ENCODE measurements at places on chromosomes 7 and 10.

GRCh38 chr10:126521399-126521798 lies 133.1 kb upstream of the ADAM12 start:
- no peak for DNase-seq

GRCh38 chr7:98753176-98753575 lies 116.6 kb downstream of the TMEM130 start:
- DNase-seq: no peak

GRCh38 chr10:73649876-73650536 lies 5.8 kb downstream of the SYNPO2L start:
- DNase-seq: peak; percentile 64

DNA sequence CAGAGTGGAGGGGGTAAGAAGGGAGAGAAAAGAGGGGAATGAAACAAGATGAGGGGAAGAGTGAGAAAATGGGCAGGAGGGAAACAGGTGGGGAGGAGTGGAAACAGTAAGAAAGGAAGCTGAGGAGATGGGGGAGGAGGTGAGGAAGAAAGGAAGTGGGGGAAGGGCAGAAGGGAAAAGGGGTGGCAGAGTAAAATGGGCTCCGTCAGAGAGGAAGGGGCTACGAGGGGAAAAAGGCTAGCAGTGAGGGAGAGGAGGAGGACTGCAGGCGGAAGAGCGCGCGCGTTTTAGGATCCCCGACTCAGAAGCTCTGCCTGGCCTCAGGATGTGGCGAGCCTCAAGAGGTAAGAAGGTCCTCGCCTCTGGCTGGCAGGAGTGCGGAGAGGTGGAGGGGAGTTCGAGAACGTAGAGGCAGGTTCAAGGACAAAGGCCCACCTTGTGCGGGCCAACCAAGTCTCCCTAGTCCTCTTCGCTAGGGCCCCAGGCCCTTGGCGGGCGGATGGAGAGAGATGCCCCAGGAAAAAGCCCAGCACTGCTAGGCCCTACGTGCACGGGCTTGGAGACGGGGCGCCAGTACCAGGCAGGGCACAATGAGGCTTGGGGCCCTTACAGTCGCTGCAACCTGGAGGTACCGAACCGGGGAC lies 5.8 kb upstream of the NKX2-3 start:
- DNase-seq: no peak

GRCh38 chr7:16509829-16510228 lies 16.8 kb upstream of the LRRC72 start:
- DNase-seq: peak; percentile 6

DNA sequence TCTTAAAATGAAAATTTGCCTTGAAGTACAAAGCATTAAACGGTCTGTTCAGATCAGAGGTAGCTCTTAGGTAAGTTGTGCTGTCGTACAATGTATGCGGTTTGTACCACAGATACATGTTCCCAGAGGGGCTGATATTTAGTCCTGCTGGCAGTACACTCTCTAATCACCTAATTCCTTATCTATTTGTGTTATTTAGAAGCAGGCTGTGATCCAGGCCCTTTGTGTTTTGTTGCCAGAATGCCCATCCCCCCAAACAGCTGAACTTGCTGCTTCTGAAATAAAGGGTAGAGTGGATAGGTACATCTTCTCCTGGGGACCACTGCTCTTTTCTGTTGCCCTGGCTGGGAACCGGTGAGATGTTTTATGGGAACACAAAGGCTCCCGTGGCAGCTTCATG lies 84.5 kb downstream of the SND1 start:
- DNase-seq: no peak

DNA sequence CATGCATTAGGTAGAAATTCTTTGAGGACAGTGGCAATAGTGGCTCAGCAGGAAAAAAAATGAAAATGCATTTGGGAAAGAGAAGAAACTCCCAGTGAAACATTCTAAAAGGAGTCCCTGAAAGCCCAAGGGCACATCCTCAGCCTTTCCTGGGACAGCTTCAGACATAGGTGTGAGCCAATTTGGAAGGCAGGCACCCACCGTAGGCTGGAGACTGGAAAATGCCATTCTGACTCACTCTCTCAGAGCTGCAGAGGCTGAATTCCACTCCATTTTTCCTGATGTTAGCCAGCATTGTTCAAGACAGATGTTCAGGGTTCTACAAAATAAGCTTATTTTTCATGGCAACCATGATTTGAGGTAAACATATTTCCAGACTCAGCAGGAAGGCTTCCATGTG lies 379.0 kb upstream of the FZD8 start:
- no peak for DNase-seq

GRCh38 chr10:117751259-117751658 lies 208.7 kb downstream of the EMX2 start:
- no peak for DNase-seq

DNA sequence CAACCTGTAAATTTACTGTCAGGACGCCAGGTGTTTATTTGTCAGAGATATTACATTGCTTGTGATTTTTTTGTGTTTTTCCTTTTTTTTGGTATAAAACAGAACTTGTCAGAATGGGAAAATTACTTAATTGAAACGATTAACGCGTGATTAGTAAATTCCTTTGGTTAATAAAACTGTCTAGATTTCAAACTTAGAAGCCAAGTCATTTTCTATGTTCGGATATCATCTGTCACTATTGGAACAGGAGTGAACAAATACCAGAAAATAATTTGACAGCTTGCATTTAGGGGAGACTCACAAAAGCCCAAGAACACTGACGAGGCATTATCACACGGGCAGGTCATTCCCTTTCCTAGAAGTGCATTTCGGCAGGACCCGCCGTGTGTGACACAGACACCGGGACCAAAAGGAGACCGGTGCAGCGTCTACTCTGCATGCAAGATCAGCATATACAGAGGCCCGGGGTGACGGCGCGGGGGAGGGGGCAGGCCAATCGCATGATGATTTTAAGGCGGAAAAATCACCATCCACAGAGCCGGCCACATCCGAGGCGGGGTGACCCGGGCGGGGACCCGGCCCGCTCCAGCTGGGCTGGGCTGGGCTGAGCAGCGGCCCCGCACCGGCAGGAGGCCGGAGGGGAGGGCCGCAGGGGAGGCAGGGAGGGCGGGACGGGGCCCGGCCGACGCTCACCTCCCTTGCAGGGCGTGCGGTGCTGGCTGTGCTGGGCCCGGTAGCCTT lies 841 bp downstream of the GLUD1 start:
- DNase-seq: peak; percentile 51

Data from EL (cell line).